ENCODE measurements at places on chromosomes 12 and 14.

DNA sequence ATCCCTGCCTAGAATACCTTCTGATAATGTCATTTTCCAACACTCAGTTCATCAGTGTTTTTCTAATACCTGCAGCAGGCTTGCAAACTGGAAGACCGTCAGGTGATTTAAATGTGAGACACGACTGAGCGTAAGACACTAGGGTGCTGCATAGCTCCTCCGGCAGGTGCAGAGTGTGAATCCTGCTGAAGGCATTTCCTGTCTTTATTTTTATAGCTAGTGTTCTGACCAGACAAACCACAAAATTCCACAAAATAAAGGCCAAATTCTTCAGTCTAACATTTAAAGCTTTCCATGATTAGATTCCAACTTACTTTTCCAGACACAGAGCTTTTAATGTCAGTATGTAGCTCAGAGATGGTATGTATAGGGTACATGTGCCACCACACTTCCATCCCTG lies 70.7 kb downstream of the BBS10 start:
- DNase-seq = no peak

GRCh38 chr14:42854061-42854460 lies 1247.4 kb downstream of the LRFN5 start:
- DNase-seq = no peak

DNA sequence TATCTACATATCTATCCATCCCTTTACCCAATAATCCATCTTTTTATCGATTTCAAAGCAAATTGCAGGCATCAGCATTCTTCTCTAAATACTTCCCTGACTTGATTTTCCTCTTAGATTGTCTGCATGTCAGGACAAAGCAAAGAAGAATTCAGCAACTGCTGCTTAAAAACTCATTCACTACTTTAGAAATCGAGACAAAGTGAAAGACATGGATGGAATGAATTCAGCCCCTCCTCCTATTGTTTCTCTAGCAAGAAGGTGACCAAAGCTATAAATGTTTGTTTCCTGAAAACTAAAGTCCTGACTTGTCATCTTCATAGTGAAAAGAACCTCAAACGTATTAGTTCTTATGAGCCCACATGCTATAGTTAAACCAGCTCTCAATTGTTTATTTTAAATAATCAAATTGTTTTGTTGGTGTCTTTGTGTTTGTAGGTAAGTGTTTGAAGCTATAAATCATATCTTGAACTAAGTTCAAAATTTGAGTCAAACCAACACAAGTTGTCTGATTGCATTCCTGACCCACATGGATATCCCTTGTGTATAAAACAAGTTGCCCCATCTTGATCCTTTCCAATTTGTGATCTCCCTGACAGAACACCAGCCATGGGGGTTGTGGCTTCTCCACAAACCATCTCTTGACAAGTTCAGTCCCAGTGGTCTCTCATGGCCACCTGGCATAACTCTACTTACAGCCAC lies 58.6 kb upstream of the ARHGAP5 start:
- no peak for DNase-seq

DNA sequence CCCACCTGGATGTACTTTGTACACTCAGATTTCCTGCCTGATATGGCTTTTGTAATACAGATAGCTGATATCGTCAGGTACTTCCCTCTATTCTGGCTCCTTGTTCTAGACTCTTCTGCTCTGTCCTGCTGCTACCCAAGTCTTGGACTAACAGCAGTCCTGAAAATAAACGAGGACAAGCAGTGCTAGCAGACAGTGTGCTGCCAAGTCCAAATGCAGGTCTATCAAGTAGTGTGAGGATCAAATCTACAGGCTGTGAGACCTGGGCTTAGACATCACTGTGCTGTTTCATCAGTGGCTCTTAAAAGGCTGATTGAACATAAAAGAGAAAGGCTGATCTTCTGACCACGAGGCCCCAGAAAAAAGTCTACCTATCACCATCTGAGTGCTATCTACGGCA lies 418.1 kb downstream of the APAF1 start:
- no peak for DNase-seq

DNA sequence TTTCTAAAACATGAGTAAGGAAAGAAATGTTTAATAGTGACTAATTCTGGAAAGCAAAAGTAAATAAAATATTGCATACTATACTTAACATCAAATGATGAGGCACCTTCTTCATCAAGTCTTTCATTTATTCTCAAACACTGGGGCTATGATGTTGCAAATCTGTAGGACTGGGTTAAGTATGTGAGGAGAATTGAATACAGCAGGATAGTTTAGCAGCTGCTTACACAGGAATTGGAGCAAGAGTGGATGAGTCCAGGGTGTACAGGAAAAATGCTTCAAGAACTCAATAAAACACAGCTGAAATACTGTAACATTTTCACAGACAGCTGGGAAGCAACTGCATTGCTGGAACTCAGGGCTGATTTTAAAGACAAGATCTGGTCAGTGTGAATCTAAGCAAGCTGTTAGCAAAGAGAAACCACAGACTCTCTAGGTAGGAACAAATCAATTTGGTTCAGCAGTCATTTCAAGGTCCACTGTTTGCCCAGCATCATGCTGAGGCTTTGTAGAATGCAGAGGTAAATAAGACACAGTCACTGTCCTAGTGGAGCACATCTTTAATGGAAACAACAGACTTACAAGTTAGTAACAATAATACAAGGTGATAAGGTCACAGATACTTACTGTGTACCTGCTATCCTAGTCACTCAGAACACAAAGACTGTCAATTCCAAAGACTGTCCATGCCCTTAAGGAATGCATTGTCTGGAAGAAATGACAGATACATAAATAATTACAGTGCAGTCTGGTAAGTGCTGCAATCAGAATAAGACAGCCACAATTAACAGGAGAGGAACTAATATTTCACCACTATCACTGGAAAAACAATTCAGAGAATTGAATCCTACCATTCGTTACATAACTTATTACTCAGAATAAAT lies 96.8 kb upstream of the DACT1 start:
- no peak for DNase-seq

DNA sequence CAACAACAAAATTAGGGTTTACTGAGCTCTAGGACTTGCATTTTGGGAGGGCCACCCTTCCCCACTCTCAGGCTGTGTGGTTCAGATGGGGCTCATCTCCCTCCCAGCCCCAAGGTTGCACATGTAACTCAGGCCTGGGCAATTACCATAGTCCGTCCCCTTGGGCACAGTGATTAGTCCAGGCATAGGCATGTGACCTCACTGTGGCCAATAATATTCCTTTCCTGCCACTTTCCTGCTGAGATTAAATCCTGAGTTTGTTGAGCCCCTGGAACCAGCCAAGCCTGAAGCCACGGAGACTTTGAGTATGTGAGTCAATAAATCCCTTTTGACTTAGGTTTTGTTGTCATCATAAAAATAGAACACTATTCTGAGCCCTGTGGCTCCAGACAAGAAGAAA lies 113.0 kb downstream of the AACS start:
- no peak for DNase-seq

DNA sequence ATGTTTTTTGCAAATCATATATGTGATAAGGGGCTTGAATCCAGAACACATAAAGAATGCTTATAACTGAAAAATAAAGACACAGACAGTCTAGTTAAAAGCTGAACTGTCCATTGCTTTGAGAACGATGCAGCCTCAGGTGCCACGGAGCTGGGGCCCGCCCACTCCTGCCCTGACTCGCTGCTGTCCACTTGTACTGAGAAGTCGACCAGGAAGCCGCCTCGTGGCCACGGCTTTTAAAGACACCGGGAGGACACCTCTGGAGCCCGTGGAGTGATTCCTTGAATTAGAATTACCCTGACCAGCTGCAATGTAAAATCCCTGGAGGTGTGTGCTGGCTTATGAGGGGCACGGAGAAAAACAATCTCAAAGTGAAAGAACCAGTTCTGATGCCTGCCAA lies 23.9 kb upstream of the TEX22 start:
- no peak for DNase-seq

- no peak for DNase-seq
These were observed 78.0 kb downstream of the DBX2 start for GRCh38 chr12:44972746-44973421.

DNA sequence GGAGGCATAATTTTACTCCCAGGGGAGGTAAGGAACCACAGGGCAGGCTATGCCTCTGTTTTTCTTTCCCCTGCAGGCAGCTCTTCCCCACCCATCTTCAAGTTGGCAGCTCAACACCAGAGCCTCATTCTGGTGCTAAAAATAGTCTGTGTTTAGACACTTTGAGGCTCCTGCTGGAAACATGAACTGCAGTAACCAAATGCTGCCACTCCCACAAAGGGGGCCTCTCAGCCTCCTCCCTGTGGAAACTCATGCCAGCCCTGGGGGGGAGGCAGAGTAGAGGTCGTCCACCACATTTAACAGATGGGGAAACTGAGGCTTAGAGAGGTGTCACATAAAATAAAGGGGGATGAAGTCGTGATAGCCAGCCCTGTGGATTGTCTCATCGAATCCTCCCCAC lies 61.4 kb downstream of the WSCD2 start:
- DNase-seq = no peak

- no peak for DNase-seq
These were observed 12.3 kb upstream of the GPRC5D start for GRCh38 chr12:12964255-12964654.

GRCh38 chr12:19070341-19070740 lies 59.2 kb upstream of the PLEKHA5 start:
- DNase-seq = no peak

GRCh38 chr12:93616584-93617101 lies 44.2 kb downstream of the SOCS2 start:
- no peak for DNase-seq

- DNase-seq = peak; percentile 76
These were observed 535 bp downstream of the BIN2 start for GRCh38 chr12:51323317-51323960.

GRCh38 chr14:101288436-101289229 lies 272.7 kb upstream of the DIO3 start:
- no peak for DNase-seq

DNA sequence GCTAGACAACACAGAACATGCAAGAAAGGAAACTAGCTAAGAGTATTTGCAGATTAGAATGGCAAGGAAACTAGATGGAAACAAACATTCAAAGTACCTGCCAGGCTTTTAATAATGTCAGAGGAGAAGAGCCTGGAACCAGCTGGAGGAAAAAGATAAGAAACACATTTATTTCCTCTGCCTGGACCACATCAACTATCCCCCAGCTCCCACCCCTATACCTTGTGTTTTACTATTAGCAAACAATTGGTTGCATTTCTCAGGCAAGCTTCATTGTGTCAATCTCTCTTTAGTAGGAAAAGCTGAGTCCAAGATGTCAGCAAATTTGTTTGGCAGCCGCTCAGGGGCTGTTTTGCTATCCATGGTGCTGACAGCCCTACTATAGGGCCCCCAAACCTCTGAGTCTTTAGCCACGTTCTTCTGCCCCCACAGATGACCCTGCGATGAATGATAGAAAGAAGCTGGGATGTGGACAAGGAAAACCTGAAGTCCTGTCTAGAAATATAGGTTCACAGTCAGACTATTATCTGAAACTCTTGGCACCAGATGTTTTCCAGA lies 11.6 kb upstream of the SYNDIG1L start:
- DNase-seq = no peak

- DNase-seq = peak; percentile 41
These were observed at the start of gene PTGER2 for GRCh38 chr14:52313903-52314594. Gene PTGER2 (plus strand): TSS chr14:52314312. CDS start chr14:52314549, 237 bp downstream.

GRCh38 chr12:75781532-75782046 lies 250.0 kb downstream of the PHLDA1 start:
- DNase-seq = no peak

- no peak for DNase-seq
These were observed 42.5 kb downstream of the WDR20 start for GRCh38 chr14:102182190-102182589.

DNA sequence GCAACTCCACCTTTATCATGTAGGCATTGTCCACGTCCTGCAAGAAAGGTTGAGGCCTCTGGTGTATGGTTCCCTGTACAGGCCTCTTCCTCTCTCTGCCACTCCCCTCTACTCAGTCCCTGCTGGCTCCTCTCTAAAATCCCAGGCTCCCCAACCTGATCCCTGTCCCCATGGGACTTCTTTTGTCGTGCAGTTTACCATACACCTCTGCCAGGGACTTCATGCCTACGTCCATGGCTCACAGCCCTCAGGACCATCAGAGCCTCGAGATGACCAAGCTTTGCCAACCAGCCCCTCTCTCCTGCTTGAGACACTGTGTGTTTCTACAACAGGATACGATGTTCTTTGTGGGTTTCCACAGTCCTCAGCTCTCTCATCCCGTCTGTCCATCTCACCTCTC lies 2.9 kb downstream of the KRT2 start:
- DNase-seq = no peak

DNA sequence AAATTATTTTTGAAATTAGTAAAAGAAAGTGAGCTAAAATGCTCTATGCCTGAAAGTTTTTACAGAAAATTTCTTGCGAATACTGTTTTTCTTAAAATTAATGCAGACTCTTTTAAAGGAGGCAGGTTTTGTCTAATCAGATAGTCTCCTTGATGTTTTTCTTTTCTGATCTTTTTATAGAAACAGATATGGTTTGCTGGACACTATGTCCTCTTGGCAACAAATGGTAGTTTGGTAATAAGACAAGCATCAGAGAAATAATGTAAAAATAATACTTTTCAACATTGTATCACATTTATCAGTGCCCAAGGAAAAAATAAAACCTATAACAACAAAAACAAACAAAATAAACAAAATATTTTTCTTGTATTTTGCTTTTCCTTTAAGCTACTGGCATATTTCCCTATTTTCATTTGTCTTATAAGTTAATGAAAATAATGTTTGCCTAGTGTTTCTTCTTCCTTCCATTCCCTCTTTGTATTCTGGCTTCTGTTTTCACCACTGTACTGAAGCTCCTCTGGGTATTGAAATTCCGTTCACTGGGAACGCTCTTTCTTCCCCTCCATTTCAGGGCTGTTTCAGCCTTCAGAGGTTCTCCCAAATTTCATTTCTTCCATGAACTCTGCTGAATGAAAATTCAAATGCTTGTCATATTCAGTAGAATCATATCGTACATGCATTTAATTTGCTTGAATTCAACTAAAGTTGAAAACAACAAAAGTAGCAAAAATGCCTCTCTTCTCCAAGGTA lies 115.3 kb downstream of the TRMT5 start:
- no peak for DNase-seq

DNA sequence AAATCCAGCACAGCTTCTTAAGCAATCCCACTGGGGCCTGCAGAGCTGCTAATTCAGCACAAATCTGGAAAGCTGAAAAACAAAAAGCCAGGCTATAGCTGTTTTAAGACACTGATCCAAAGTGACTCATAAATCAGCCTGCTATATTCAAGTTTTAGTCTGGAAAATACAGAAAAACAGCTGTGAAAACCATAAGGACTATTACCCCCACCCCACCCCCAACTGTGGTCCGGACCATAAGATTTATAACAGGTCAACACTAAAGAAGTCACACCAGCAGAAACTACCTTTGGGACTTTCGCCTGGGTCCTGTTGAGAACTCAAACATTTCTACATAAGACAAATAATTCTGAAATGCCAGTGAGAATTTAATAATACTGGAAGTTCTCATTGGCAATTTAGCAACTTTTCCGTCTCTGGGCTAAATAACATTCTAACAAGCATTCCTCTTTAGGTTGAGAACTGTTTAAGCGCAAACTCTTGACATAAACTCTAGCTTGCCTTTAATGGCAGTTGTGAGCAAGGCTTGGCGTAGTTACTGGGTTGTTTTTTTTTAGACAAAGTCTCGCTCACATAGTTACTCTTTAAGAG lies 3.3 kb downstream of the LRIG3 start:
- no peak for DNase-seq

- peak; percentile 79 for DNase-seq
These were observed 226.1 kb downstream of the CHST11 start for GRCh38 chr12:104682790-104683279.

- no peak for DNase-seq
These were observed 99.8 kb downstream of the TGFB3 start for GRCh38 chr14:75881994-75882393.
